ENCODE measurements at places on chromosomes 11 and 22.

DNA sequence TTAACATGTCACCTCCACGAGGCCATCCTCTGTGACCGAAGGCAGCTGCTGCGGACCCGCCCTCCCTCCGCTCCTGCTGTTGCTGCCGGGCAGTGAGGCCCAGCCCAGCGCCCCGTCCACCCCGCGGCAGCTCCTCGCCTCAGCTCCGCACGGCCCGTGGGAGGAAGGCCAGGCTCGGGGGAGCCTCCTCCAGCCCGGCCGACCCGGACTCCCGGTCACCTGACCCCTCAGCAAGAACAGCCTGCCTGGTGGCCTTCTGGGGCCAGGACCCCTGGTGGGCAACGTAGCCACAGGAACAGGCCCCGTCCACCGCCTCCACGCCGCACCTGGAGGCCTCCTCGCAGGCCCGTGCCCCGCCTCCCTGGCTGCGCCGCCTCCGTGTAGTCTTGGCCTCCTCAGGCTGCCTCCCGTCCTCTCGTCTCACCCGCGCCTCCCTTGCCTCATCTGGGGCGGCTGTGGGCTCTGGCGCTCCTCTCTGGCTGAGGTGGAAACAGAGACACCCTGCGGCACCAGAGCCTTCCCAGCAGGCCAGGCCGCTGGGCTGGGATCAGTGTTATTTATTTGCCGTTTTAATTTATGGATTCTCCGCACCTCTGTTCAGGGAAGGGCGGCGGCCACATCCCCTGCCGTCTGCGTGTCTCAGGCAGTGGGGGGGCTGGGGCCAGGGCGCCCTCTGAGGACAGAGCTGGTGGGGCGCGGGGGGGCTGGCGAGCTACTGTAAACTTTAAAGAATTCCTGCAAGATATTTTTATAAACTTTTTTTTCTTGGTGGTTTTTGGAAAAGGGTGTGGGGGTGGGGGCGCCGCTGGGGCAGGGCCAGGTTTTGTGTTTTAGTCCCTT, 25.4 kb downstream of the MOB2 start:
- no peak for DNase-seq

DNA sequence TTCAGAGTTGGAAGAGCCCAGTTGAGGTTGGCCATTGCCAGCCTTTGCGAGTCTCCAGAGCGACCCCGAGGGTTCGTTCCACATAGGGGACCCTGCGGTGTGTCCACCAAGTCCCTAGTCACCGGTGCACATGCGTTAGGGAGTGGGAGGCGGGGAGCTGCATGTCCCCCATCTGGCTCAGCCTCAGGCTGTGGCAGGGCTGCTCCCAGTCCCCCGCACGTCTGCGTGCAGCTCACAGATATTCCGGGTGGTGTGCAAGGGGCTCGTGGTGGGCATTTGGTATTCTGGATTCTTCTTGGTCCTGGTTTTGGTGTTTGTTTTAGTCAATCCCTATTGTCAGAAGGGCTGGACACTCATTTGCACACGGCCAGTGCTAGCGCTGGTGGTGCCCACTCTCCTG, 48.8 kb downstream of the MUC6 start:
- DNase-seq, result no peak

DNA sequence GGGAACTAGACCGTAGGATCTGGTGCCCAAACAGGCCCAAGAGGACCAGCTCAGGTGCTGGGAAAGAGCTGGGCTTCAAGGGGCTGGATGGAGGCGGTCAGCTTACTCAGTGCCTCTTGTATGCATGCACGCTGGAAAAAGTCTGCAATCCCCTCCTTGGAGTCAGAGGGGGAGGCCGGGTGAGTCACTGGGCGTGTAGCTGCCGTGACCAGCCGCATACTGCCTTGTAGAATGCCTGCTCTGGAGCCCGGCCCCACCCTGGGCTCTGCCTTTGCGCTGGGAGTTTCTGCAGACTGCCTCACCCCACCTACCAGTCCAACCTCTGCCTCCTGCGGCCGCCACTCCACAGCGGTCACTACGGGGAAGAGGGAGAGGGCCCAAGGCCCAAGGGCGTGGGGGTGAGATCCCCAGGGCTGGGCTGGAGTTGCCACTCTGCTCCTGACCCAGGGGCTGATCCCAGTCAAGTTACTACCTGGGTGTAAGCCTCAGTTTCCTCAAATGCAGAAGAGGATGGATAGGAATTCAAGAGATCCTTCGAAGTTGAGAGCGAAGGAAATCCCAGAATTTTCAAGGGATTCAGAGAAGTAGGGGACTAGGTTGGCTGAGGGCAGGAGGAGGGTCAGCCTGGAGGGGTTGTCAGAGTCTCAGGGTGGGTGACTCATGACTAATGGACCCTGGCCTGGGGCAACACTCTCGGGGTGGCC, 4.2 kb downstream of the MRGPRF start:
- DNase-seq, result no peak

- no peak for DNase-seq
Measured at GRCh38 chr11:44835938-44836337, 109.2 kb downstream of the TSPAN18 start.

DNA sequence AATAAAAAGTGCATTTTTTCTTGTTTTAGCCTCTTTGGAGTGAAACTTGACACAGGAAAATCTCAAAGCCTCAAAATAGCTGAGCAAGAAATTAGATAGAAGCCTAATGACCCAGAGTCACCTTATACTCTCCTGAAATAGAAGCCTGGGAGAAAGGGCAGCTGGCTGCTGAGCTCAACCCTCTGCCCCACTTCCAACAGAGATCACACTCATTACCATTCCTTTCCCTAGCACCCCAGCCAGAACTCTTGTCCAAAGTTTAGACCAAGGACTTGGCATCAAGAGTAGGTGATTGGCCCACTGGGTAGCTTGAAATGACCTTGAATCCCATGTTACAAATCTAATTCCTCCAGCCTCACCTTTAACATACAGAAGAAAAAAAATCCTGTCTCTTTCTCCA, 62.7 kb upstream of the AMOTL1 start:
- no peak for DNase-seq
